NCI-H2081 treated with DMSO at 0.1 percent for 48 hours (cell line): ENCODE measurements at places on chromosomes 6 and 20.

GRCh38 chr6:45222380-45222779 is 105.8 kb upstream of the RUNX2 start:
- DNase-seq: no peak

DNA sequence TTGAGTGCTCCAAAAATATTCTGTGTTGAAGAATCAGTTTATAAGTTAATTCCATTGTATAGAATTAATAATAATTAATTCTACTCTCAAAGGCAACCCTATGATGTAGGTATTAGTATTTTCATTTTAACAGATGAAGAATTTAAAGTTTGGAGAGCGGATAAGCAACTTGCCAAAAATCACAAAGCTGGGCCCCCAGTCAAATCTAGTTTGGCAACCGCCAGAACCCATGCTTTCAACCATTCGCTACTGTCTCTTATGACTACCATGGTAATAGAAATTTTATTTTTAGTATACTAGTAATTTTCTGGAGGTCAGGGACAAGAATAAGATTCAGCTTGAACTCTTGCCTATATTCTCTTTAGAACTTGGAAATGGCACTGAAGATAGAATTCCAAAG is 229.8 kb downstream of the IBTK start:
- DNase-seq: no peak

DNA sequence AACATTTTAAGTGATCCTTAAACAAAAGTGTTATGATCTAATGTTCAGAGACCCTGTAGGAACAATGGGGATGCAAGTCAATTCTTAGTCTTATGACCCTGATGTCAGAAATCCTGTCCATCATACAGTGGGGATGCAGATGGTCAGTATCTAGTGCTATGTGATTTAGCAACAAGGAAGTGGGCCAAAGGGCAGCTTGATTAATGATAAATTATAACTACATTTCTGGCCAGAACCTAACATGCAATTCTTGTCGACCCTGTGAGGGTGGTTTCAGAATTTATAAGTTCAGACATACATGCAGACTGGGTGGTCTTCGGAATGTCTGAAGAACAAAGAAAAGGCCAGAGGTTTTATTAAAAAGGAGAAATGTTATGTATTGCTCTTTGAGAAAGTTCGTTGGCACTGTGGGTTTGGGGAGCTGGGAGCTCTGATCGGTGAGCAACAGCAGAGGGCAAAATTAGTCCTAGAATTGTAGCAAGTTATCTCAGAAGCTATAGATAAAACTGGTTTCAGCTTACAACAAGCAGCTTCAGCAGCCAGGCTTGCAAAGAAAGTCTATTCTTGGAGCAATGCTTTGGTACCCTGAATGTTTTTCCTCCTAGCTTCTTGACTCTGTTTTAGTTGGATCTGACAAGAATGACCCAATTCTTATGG is 50.8 kb downstream of the RPF2 start:
- DNase-seq: no peak

DNA sequence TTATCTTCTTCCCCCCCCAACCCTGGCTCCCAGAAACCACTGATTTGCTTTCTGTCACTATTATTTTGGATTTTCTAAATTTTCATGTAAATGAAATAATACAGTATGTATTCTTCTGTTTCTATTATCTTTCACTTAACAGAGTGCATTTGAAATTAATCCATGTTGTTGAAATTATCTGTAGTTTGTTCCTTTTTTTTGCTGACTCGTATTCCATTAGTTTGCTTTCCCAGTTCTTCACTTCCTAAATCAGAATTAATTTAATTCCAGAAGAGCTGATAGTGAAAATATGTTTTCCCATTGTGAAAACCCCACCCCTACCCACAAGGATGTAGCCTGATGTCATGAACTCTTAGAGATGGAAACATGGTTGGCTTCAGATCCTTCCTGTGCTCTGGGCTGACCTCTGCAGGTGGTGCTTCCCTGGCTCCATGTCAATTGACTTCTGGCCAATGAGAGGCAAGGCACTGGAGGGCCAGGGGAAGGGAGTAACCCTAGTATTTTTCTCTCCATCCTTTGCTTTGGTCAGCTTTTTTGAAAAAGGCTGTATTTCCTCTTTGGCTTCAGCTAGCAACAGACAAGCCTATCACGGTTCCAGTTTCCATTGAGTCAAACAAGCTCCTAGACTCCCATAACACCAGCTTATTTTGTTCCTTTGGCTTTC is 244.4 kb upstream of the HSF2 start:
- DNase-seq: no peak

GRCh38 chr6:96909811-96910210 is 12.1 kb upstream of the NDUFAF4 start:
- DNase-seq: no peak

- DNase-seq: no peak
Measured at GRCh38 chr20:31835554-31835953, 9.8 kb downstream of the FOXS1 start.

DNA sequence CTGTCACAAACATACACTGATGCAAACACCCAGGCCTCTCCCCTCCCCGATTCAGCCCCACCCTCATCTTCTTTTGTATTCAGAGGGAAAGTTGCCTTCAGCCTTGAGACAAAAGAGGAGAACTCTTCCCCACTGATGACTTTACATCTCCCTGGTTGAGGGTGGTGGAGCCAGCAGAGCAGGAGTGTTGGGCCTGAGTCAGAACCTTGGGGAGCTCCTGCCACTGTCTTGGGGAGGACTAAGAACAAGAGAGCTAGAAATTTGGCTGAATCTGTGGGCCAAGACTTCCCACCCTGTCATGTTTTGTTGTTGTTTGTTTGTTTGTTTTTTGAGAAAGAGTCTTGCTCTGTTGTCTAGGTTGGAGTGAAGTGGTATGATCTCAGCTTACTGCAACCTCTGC is 89.1 kb downstream of the MDGA1 start:
- no peak for DNase-seq

DNA sequence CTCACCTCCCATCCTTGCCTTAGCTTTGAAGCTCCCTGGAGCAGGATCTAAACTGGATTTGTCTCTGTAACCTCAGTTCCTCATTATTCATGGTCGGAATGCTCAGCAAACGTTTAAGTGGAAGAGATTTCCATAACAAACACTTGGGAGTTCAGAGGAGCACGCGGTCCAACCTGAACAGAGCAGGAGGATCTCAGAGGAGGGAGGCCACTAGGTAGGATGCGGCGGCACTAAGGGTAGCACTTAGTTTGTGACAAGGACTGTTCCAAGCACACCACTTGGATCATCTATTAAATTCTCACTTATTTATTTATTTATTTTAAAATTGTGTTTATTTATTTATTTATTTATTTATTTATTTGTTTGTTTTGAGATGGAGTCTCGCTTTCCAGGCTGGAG is 13.3 kb upstream of the CCN5 start:
- no peak for DNase-seq

DNA sequence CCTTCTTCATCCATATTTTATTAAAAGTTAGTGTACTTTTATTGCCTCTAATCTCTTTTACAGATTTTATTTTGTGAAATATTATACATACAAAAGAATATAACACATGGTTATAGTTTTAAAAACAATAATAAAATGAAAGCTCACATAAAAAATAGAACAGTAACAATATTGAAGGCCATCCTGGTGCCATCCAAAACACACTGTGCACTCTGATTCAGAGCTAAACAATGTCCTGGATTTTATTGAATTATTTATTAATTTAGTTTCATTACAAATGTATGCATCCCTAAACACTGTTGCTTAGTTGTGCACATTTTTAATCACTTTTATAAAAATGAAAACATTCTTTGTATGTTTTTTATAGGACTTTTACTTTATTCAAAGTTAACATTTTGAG is 32.9 kb downstream of the RNF217 start:
- no peak for DNase-seq

DNA sequence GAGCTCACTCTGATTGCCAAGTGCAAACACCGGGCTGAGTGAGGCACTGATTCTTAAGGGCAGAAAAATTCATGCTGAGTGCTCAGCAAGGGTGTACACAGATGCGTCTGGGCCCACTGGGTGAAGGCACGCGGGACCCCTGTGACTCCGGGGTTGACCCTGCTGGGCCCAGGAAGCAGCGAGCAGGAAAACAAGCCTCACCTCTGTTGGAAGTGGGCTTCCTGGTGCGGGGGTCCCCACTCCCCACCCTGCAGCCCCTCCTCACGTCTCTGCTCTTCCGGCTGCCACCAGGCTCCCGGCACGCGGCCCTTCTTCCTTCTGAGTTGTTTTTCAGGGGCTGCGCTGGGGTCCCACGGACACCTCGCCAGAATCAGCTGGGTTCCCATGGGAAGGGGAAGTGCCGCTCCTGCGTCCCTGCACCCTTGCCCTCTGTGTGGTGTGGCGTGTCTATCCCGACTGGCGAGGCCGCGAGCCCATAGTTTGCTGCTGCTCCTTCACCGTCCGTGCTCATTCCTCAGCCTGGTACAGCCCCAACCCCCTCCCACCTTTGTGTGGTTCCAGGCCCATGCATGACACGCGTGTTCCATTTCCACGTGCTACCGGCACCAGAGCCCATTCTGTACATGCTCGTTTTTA is 80.6 kb upstream of the BHLHE23 start:
- no peak for DNase-seq

GRCh38 chr6:47116606-47117005 is 74.5 kb upstream of the ADGRF1 start:
- no peak for DNase-seq

- no peak for DNase-seq
Measured at GRCh38 chr6:33323623-33323948, 6.0 kb upstream of the ZBTB22 start.

DNA sequence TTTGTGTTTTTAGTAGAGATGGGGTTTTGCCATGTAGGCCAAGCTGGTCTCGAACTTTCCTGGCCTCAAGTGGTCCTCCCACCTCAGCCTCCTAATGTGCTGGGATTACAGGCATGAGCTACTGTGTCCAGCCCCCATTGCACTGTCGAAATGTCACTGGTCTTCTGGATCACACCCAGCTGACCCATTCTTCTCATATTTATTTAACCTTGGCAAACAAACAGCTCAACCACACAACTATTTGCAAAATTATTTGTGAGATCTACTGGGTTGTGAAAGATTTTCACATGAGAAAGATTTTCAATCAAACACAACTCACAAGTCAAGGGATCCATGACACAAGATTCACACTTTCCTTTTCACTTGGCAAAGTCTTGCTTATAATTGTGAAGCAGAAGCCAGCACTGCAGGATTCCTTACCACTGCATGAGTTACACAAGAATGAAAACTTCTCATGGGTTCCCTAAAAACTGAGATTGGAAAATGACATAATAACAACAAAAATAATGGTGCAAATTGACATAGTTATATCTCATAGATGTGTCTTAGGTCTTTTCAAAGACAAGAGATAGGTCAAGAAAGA is 2.0 kb upstream of the CST9L start:
- DNase-seq: no peak

DNA sequence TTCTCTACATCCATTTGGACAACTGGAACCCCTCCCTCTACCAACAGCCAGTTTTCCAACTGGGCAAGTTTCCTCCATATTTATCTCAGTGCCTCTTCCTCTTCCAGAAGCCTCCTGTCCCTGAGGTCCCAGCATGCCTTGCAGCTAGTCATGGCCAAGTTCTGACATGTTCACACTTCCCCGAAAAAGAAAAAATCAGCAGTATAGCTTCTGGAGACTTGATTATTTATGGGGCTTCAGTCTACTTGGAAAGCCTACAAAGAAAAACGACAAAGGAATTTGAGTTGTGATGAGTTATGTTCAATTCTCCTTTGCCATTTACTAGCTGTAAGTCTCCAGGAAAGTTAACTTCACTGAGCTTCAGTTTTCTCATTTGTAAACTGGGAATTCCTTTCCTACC is 406.5 kb downstream of the MAFB start:
- DNase-seq: no peak

- no peak for DNase-seq
Measured at GRCh38 chr6:41900861-41901260, 5.7 kb upstream of the USP49 start.

GRCh38 chr6:147676495-147677199 is 168.2 kb downstream of the SAMD5 start:
- no peak for DNase-seq

DNA sequence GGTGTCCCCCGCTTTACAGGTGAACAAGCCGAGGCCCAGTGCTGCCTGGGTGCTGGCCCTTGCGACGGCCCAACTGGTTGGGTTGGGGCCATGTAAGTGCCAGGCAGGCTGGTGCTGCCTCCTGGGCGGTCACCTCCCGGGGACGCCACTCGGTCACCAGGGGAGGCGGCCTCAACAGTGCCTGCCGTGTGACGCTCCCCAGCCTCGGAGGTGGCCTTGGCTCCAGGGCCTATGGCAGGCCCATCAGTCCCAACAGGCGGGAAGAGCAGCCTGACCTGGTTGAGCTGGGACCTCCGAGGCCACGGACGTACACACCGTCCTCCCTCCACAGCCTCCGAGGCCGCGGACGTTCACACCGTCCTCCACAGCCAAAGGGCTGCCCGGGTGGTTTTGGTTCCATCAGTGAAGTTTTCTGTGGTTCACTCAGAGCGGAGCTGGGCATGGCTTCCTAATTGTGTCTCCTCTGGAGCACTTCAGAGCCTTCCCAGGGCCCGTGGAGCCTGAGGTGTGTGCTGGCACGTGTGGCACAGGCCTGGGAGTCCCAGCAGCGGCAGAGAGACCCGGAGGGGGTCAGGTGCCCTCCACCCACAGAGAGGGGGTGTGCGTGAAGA is 19.3 kb upstream of the SLCO4A1 start:
- no peak for DNase-seq
